Placental pericyte (primary cell): ENCODE measurements at places on chromosomes 16 and 17. TPM values are rescaled to one million over a fixed set of nuclear protein-coding genes. Genes with fewer than 3 reads are reported as not detected.

The TBC1D3C gene
- not detected in 2 replicates for total RNA-seq

The DOC2B gene
- total RNA-seq, result not detected in 2 replicates

The PCGF2 gene
- 4.6 and 12.5 TPM in 2 replicates for total RNA-seq

The CHST4 gene
- not detected in 2 replicates for total RNA-seq

The NPIPB8 gene
- total RNA-seq, result not detected in 2 replicates

The PYCARD gene
- 50.4 and 56.2 TPM in 2 replicates for total RNA-seq

The COASY gene
- total RNA-seq, result 27.1 and 30.4 TPM in 2 replicates

The SALL1 gene
- total RNA-seq, result 0.22 and 4.9 TPM in 2 replicates

The CDRT4 gene
- total RNA-seq, result 1.7 and 4.8 TPM in 2 replicates

The SF3B3 gene
- 77.7 and 190 TPM in 2 replicates for total RNA-seq

The DNAH17 gene
- total RNA-seq, result not detected in 2 replicates

The SKAP1 gene
- total RNA-seq, result not detected in 2 replicates

The FBXW10 gene
- total RNA-seq, result under 0.01 TPM in 2 replicates

The RAB40B gene
- 1.8 and 5.4 TPM in 2 replicates for total RNA-seq

The GINS2 gene
- 0.66 and 16.5 TPM in 2 replicates for total RNA-seq

The MRPS23 gene
- 21.4 and 34.9 TPM in 2 replicates for total RNA-seq
